Activated CD4-positive, alpha-beta T cell treated with anti-CD3 and anti-CD28 coated beads, Interleukin-2, amount 50 U/mL, for 4 hours (primary cell): ENCODE measurements at places on chromosomes 2 and 18.

DNA sequence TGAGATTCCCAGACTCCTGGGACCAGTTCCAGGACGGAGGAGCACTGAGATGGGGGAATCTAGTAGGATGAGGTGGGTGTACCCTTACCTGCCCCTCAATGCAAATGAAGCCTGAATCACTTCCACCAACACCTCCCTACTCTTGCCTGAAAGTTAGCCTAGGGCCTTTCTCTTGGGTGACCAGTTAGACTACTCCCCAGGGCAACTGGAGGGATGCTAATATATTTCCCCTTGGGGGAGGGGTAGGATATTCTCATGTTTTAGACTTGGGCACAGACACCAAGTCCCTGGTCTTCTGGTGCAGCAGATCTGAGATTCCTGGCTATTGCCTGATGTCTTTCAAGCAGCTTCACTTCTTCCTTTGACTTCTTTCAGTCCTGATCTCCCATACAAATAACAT lies 334.5 kb downstream of the ALK start:
- no peak for DNase-seq

DNA sequence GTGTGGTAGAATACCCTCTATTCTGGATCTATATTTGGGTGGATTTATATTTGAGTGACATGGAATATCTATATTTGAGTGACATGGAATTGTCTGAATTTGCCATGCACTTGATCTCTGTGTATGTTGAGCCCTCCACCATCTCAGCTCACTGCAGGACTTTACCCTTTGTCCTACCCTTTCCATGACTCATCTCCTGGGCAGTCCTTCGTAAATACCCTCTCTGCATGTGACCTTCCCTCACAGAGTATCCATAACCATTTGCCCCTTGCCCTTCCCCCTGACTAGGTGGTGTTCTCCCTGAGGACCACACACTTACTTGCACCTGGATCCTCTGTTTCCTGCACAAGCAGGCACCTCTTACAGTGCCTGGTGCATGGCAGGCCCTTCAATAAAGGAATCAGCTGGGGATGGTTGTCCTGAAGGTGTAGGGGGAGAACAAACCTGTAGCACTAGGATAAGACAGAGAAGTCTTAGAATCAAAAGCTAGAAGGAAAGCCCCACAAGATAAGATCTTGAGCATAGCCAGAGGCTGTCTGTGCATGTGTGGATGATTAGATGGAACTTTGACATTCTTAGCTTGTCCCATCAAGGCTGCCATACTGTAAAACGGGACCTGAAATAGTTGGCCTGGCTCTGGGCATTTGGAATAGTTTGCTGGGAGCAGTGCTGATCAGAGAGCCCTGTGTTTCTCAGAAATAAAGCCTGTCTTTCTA lies 230.4 kb downstream of the FHOD3 start:
- DNase-seq, result no peak

GRCh38 chr2:233384015-233384414 lies 29.7 kb downstream of the DGKD start:
- no peak for DNase-seq

GRCh38 chr2:160268151-160268781 lies 68.2 kb upstream of the ITGB6 start:
- no peak for DNase-seq

DNA sequence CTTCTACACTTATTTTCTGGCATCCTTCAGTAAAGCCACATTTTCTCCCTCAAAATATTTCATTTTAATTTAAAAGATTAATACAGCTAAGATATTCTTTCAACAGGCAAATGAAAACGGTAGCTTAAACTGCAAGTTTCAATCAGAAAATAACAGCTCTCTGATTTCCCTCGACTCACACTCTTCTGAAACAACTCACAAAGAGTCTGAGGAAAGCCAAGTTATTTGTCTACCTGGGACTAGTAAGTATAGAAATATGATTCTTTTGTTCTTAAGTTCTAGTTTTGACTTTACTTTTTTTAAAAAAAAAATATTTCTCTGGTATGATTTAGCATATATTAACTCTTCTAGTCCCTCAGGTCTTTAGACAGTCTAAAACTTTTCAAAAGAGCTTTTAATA lies 27.2 kb downstream of the CEP192 start:
- DNase-seq, result no peak

DNA sequence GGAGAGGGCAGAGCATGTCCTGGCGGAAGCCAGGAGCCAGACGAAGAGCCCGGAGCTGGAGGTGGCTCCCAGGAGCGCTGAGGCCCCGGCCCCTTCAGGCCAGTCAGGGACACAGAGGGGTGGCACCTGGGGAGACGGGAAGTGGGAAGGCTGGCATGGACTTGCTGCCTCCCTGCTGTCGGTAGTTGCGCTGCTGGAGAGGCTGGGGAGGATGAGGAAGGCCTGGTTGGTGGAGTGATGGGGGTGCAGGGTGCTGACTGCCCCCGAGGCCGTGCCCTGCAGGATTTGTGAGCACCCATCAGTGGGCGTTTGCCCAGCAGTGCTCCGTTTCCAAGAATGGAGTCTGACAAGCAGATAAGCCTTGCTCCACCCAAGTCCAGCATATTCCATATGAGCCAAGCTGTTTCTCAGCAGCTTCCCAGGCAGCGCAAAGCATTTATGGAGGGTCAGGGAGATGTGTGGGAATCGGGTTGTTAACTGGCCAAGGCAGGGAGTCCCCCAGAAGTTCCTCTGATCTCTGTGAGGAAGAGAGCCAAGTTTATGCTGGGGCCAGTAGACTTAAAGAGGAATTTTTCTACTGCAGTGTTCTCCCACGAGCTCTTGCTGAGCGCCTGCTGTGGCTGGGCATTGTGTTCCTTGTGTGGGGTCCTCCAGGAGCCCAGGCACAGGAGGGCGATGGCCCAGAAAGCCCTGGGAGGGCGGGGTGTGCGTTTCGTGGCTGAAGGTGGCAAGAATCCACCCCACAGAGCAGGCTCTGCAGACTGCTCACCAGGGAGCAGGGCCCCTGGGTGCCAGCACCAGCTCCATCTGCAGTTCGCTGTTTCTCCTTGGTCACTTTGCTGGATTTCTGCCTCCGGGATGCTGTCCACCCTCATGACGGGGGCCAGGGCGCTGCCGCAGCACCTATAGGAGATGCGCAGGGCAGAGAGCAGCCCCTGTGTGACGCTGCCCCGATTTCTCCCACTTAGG lies 250.2 kb downstream of the ALPK2 start:
- no peak for DNase-seq

DNA sequence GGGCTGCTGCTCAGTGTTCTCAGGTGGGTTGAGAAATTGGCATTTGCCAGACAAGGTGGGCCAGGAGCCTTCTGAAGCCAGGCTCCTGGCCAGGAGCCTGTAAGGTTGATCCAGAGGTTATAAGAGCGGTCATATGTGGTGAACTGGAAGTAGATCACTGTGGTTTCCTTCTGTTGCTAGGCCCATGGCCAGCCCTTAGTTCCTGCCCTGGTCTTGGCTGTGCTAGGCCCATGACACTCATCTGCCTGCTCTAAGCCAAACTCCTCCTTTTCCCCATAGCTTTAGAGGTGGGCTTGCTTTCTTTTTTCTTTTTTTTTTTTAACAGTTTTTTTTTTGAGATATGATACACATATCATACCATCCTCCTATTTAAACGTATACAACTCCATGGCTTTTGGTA lies 5.0 kb upstream of the MGAT5 start:
- DNase-seq, result no peak

- no peak for DNase-seq
Observed at GRCh38 chr18:23284629-23285028, 149.3 kb downstream of the CABLES1 start.

DNA sequence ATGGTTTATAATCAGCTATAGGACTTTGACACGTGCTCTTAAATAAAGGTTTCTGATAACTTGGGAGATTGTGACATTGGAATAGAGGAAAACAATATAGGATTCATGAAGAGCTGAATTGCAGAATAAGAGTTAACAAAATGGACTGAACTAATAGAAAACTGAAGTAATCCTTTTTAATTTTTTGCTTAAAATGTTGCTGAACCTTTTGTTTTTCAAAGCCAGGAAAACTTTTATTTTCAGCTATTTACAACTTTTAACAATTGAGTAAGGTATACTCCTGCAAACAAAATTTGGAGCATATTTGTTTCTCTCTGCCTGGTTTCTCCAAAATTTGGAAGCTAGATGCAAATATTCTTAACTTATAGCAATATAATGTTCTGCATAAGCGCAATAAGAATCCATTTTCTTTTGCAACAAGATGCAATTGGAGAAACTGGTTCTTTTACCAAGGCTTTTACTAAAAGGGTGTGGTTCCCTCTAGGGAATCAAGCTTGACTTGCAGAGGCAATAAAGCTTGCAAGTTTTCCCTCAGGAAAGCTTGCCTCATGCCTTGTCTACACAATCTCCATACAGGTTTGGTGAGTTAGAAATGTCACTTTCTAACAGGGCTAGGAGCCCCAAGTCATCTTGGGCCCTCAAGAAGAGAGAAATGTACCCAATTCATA lies 10.3 kb upstream of the PDK1 start:
- no peak for DNase-seq

GRCh38 chr2:10370895-10371294 lies 68.2 kb downstream of the HPCAL1 start:
- no peak for DNase-seq

- no peak for DNase-seq
Observed at GRCh38 chr2:3175568-3175955, 202.1 kb downstream of the EIPR1 start.

GRCh38 chr18:13435586-13436333 lies 217.2 kb downstream of the LDLRAD4 start:
- DNase-seq, result peak; percentile 19

DNA sequence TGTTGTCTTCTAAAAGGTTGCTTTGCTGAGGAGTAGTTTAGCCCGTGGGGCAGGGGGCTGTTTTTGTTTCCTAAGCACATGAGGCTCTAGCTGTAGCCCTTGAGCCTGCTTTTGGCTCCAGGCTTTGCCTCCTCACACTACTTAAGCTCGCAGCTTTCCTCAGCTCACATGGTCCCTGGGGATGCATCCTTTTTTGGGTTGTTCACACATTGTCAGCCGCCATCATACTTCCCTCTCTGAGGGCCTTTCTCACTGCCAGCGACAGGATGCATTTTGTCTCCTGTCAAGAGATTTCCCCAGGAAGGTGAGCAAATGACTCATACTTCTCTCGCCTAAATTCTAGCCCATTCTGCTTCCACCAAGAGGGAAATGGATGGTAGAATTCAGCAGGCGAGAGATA lies 279.5 kb upstream of the PKDCC start:
- DNase-seq, result no peak

DNA sequence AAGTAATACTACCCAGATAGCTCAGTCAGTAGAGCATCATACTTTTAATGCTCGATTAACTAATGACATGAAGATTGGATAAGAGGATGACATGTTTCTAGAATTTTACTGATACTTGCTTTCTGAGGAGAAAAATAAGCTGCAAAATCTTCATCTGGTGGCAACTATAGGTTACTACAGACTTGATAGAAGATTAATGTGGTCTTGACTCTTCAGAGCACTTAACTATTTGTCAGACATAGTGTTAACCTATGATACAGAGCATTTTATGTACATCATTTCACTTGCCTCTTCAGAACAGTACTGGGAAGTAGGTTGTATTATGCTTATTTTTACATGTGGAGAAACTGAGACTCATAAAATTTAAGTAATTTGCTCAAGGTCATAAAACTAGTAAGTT lies 83.9 kb downstream of the UBR3 start:
- DNase-seq, result no peak

- DNase-seq, result no peak
Observed at GRCh38 chr2:76639171-76639680, 883.0 kb downstream of the LRRTM4 start.

DNA sequence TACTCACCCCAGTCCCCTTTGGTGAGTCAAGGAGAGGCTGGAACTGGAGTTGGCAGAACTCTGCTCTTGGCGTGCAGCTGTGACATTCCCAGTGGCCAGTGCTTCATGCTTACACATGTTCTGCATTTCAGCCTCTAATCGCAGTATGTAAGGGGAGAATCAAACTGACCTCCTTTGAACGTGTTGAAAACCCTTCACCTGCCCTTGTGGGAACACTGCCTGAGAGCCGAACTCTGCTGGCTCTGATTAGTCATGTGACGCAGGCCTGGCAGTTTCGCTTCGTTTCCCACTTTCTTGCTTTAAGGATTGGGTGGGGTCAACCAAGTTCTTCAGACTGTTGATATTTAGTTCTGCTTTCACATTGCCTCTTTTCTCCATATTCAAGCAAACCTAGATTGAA lies 173.8 kb upstream of the BCL2L11 start:
- no peak for DNase-seq

GRCh38 chr2:46377666-46378560 lies 80.7 kb downstream of the EPAS1 start:
- DNase-seq, result no peak

GRCh38 chr2:239791526-239792404 lies 233.4 kb downstream of the NDUFA10 start:
- DNase-seq, result no peak

DNA sequence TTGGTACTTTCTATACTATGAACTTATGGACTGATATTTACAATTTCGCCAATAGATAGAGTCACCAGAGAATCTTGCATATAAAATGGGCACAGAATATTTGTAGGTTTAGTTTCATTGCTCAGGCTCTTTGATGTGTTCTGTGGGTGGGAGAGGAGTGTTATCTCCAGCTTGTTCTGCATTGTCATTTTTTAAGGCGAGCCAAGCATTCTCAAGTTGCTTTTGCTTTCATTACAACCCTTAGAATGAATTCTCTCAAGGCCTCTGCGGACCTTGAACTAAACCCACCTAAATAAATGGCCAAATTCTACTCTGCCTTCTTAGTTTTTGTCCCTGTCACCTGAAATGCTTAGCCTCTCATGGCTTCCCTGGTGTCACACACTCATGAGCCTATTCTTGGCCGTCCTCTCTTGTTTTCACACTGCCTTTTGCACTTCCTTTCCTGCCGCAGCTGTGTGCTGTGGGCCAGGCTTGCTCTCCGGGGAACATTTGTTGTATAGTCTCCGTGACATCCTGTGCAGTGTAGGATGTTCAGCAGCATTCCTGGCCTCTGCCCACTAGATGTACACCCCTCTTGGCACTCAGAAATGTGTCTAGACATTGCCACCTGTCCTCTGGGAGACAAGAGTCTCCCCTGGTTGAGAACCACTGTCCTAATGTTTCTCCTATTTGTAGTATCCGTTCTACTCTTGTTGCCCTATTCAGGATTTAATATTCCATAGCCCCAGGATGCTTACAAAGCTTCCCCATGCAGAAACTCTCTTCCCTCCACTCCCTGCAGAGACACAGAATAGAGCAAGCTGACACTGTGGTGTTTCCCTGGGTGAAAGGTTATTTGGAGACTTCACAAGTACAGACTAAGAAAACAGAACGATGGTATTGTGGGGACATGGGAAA lies 255.6 kb downstream of the PTPRM start:
- no peak for DNase-seq

- DNase-seq, result no peak
Observed at GRCh38 chr2:131394147-131394931, 30.4 kb upstream of the RAB6D start.

DNA sequence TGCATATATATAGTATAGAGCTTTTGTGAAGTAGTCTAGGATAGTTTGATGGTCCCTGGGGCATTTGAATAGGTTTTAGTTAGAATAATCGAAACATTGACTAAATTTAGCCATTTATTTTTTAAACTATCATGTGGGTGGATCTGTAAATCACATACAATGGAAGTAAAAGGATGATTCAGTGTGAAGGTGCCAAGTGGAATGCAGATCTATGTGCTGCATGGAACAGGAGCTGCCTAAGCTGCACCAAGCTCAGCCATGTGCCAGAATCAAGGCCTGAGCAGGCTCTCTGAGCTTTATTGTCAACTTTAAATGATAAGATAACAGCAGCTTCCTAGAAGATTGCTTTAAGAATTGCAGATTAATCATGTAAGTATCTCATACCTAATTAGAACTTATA lies 1996.2 kb upstream of the PIK3C3 start:
- no peak for DNase-seq

- no peak for DNase-seq
Observed at GRCh38 chr2:134397146-134397896, 143.4 kb downstream of the MGAT5 start.

- no peak for DNase-seq
Observed at GRCh38 chr2:216715402-216715974, 20.1 kb upstream of the IGFBP5 start.
